ENCODE measurements at places on chromosomes 3 and 15.

GRCh38 chr15:52378746-52379394, 83.3 kb upstream of the MYO5C start:
- DNase-seq, result no peak

DNA sequence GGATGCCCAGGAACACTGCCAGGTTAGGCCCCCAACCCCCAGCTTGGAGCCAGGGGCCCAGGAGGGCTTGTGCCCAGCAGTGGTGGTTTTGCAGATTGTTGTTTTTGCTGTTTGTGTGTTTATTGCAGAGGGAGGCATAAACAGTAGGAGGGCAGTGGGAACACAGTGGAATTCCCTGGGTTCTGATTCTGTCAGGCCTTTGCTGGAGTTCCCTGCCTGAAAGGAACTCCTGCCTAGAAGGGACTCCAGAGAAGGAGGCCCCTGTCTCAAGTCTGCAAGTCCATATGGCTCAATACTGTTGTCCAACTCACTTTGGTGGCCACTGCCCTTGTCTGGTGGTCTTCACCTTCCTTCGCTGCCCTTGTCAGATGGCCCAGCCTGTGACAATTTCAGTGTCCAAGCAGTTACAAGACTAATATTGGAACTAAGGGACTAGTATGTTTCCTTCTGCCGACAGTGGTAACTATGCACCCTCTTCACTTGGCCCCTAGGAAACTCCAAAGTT, 47.4 kb upstream of the RAB6B start:
- no peak for DNase-seq

DNA sequence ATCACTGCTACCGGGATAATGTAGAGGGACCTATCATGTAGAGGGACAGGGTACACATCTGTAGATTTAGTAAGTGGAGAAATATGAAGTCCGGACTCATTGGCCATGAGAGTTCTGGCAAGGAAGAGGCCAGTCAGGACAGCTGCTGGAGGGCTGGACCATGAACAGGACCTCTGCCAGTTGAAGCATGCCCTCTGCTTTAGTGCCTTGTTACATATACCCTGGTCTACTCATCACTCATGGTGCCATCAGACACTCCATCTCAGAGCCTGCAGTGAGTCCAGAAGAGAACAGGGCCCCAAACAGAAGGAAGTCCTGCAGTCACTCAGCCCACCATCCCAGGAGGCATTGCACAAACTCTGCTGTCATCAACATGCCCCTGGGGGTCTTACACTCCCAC, 54.7 kb upstream of the CA12 start:
- DNase-seq, result no peak

GRCh38 chr15:48644827-48645557, 517 bp downstream of the FBN1 start:
- DNase-seq, result no peak

- no peak for DNase-seq
Observed at GRCh38 chr3:19456738-19457137, 308.4 kb downstream of the KCNH8 start.

DNA sequence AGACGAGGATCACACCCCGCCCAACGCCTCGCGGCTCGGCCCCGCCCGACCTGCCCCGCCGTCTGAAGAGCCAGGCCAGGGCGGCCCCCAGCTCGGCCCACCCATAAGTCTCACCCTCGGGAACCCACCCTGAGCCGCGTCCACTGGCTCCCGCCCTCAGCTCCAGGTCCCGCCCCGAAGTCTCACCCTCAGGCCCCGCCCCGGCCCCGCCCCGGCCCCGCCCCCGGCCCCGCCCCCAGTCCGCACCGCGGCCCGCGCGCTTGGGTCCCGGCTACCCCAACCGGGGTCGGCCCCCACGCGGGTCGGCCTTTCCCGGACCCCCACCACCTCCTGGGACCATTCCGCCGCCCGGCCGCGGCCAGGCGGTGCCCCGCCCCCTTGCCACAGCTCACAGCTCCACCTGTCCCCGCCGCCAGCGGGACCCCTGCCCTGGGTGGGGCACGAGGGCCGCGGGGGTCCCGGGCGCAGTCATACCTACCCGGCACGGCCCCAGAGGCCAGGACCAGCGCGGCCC, 489 bp downstream of the CSPG5 start:
- DNase-seq, result no peak

DNA sequence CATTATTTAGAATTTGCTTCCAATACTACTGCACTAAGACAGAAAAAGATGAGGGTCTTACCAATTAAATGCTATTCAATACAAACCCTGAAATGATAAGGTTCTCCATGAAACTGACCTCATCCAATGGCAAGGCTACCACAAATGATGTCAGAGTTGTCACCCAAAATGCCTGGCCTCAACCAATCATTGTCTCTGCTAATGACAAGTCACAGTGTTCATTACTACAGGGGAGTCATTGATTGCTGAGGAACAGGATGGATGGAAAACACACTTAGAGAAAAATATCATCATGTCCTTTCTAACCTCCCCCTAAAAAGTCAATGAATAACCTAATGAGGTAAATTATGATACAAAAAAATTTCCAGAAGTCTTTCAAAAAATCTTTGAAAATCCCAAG, 91.0 kb downstream of the FOXP1 start:
- no peak for DNase-seq

DNA sequence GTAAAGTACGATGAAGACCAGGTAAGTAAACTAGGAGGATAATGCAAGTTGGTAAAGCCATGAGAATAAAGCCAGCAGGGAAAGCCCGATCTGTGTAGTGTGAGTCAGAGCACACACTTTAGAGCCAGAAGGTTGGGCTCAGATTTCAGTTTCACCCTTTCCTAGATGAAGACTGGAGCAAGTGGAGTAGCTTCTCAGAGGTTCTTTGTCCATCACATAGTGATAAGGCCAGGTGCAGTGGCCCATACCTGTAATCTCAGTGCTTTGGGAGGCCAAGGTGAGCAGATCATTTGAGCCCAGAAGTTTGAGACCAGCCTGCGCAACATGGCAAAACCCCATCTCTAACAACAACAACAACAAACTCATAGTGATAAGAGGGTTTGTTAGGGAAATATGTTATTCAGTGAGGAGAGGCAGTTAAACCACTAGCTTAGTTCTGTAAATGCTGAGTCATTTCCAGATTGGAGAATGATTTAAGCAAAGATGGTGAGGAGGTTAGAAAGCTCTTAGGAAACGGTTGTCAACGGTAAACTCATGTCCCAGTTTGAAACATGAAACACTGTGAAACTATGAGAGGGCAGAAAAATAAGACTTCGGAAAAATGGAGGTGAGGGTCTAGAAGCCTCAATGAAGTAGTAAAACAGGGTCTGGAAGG, 39.0 kb downstream of the IL12A start:
- DNase-seq, result no peak

GRCh38 chr15:30059771-30060170, 23.0 kb upstream of the GOLGA8J start:
- no peak for DNase-seq

Measured in activated CD8-positive, alpha-beta memory T cell treated with anti-CD3 and anti-CD28 coated beads for 1 hour (primary cell).